Fibroblast of gingiva (primary cell): ENCODE measurements at places on chromosomes 11 and 22.

DNA sequence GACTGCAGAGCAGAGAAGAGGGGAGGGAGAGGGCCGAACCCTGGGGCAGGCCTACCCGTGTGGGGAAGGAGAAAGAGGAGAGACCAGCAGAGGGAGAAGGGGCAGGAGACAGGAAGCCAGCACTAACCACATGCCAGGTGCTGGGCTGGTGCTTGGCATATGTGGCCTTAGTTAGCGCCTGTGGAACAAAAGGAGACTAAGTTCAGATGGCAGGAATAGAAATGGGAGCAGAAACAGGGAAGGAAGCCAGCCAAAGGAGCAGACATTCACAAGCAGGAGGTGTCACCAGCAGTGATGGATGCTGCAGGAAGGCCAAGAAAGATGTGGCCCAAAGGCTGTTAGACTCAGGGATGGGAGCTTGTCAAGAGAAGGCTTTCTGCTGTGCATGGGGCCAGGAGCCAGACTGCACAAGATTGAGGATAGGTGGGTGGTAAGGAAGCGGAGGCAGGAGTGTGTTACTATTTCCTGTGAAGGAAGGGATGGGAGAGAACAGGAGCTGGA is 26.7 kb downstream of the TREH start:
- no peak for DNase-seq

GRCh38 chr11:64865286-64866172 is 12.9 kb downstream of the EHD1 start:
- DNase-seq, result peak; percentile 82

- DNase-seq, result no peak
Measured at GRCh38 chr11:93213622-93214021, 15.8 kb upstream of the SLC36A4 start.

GRCh38 chr11:11532574-11532973 is 89.2 kb downstream of the GALNT18 start:
- DNase-seq, result no peak

DNA sequence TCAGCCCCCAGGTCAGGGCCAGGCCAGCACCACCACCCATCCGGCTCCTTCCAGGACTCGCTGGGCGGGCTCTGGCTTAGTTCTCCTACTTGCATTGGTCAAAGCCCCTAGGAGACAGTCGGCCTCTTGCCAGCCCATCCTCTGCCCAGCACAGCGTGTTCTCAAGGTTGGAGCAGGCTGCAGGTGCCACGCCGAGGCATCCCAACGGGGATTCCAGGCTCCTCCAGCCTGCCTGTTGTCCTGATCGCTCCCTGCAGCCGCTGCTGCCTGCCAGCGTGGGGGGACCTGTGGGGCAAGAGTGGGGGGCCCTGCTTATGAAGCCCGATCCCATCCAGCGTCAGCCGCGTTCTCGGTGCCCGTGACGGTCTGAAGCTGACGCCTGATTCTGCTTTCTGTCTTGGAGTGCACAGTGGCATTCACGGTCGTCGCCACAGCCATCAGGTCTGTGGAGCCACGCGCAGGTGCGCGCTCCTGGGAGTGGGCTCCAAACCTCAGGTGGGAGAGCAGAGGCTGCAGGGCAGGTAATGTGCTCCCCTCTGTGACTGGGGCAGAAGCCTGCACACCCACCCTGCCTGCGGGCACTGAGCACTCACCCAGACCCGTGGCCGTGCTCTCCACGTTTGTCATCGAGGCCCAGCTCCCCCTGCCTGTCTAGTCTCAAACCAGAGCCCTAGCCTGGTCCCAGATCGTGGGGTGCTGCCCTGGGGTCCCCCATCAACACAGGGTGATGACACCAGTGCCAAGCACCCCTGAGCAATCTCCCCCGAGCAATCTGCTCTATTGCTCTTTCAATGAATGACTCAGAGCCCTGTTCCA is 991.6 kb downstream of the BRD1 start:
- DNase-seq, result no peak

DNA sequence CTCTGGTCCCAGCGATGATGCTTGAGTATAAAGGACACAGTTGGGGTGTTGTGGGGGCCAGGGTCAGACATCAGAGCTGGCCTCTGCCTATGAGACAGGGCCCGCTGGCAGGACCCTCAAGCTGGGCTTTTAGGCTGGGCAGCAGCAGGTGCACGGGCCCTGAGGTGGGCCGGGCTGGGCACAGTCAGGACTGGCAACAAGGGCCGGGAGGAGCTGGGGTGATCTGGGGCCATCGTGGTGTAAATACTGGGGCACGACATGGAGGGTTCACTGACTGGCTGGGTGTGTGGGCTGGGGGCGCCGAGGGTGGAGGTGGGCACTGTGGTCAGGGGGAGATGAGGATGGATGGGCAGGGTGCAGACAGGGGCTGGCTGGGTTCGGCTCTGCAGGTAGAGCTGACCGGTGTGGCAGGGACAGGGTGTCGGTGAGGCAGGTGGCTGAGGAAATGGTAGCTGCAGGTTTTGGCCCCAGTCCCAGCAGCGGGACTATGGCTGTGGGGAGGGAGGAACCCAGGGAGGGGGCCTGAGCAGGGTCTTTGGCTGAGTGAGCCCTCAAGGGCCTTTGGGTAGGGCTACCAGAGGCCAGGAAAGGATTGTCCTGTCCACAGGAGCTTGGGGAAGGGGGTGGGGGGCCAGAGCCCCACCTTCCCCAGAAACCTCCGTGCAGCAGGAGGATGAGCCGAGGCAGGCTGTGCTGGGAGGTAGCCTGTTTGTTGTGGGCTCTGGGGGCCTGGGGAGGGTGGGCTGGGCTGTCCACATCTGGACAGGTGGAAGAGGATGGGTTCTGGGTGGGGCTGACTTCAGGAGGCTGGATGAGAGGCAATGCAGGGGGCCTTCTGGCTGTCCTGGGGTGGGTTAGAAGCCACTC is 81.4 kb downstream of the KCNQ1 start:
- no peak for DNase-seq

GRCh38 chr11:100908746-100909145 is 220.9 kb downstream of the PGR start:
- DNase-seq, result peak; percentile 11

DNA sequence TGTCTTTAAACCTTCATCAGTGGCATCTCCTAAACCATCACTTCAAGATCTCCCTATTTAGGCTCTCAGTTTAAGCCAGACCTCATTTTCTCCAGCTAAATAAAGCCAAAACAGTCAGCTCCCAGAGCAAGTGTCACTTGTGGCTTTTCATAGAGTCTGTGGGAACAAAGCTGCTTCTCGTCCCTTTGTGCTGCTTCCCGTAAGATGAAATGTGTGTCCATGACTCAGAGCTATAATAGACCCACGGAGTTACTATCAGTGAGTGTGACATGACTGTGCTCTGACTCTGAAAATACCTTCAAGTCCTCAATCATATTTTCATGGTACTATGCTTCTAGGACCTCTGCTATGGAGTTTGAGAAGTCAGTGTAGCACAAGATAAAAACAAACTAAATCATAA is 57.3 kb upstream of the SLN start:
- no peak for DNase-seq

GRCh38 chr22:41301085-41302020 is at the start of gene ZC3H7B:
Gene ZC3H7B (plus strand): TSS chr22:41301525. CDS start chr22:41320661, 19,136 bp downstream.
- peak; percentile 71 for DNase-seq

DNA sequence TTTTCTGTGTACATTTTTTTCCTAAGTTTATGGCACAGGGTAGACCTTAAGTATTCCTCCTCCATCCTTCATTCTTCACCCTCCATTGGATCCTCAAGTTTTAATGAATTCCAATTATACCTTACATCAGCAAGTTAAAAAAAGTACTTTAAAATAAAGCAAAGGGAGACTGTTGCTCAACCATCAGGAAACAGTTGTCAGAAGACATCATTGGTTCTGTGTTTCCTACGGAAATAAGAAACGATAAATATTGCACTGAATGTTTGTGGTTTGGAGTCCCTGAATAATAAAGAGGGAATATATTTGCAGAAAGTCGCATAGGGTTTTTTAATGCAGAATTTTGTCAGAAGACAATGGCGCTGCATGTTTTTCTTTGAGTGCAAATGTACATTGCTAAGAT is 28.1 kb upstream of the LDHA start:
- DNase-seq, result no peak

GRCh38 chr11:2940921-2941821 is 12.0 kb upstream of the PHLDA2 start:
- no peak for DNase-seq

- peak; percentile 32 for DNase-seq
Measured at GRCh38 chr11:102347462-102348370, 702 bp downstream of the BIRC2 start.

DNA sequence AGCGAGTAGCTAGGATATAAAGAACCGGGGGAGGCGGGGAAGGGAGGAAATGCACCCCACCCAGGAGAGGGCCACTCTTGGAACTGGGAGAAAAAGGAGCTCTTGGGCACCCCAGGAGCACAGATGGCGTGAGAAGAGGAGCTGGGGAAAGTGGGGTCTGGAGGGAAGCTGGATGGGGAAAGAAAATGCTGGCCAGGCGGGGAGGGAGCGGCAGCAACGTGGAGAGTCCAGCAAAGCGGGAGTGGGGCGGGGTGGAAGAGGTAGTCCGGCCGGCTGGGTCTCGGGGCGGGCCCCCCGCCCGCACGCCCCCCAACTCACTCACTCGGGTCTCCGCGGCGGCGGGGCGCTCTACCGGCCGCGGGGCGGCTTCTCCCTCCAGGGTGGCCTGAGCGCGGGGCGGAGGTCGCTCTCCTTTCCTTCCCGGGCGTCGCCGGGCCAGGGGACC is 522 bp downstream of the TOB2 start:
- DNase-seq, result no peak

DNA sequence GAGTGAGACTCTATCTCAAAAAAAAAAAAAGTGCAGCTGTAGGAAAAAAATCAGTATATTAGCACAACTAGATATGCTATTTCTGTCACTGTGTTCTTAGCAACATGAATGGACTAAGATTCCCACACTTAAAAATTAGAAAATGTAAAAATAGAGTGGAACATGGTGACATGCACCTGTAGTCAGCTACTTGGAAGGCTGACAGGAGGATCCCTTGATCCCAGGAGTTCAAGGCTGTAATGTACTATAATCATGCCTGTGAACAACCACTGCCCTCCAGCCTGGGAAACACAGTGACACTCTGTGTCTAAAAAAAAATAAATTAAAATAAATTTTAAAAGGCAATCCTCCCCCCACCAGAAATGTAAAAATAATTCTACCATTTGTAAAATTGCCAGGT is 29.8 kb downstream of the PICALM start:
- DNase-seq, result no peak

- DNase-seq, result peak; percentile 56
Measured at GRCh38 chr22:45572444-45572843, 69.8 kb downstream of the FBLN1 start.

DNA sequence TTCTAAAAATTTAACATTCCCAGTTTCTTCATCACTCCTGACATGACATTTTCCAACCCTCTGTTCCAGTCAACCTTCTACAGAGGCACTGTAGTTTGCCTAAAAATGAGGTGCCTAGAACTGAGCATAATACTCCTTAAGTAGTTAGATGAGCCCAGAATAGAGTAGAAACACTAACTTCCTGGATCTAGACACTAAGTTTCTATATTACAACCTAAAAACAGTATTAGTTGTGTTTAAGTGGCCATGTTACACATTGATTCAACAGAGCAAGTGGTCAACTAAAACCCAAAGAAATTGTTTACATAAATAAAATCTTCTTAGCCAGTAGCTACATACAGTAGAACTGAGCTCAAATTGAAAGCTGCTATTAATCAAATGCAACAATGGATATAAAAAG is 1.3 kb downstream of the HPS5 start:
- DNase-seq, result no peak

DNA sequence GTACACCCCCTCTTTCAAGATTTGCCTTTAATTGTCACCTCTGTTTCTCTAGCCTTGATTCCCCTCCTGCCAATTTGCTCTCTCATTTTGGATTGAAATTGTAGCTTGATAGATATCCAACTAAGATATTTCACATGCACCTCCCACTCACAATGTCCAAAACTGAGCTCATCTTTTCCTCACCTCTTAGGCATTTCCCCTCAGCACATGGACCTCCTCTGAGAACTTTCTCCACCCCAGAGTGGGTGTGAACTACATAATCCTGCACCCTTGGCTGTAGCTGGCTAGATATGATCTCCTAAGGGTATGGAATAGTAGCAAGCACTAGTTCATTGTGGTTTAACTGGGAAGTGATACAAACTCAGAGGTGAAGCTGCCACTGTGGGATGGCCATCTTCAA is 91.5 kb upstream of the SESN3 start:
- DNase-seq, result no peak

DNA sequence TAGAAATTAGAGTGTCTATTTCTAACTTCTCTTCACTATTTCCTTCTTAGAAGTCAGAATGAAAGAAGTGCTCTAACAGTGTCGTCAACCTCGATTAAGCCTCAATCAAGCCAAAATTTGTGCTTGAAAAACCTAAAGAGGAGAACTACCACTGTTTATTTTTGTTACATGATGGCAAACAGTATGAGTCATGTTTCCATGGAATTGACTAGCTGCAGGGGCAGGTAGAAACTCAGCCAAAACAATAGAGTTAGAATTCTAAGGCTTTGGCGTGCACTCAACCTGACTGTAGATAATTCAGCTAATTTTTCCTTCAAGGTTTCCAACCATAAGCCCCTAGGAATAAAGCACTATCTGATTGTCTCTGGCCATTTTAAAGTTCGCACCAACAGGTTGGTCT is 415.9 kb downstream of the ETS1 start:
- DNase-seq, result no peak

DNA sequence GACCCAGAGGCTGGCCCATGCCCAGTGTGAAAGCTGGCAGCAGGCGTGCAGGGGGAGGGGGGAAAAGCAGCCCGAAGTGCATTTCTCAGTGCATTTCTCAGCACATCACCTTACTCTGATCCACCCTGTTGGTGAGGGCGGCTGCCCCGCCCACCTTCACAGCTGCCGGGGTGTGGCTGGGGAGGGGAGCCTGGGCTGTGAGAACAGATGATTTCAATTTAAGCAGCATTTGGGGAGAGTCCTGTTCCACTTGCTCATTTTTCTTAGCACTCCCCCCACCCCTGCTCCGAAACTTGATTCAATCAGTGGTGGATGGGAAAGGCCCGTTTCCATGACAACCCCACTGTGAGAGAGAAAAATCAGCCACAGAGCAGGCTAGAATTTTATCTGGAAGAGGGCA is 84.8 kb downstream of the SNX19 start:
- DNase-seq, result peak; percentile 58

GRCh38 chr22:38455076-38455529 is at the start of gene KCNJ4:
Gene KCNJ4 (minus strand): TSS chr22:38455199. CDS start chr22:38428132, 27,067 bp downstream.
- DNase-seq, result no peak

- DNase-seq, result no peak
Measured at GRCh38 chr11:15843309-15843872, 513.0 kb downstream of the SOX6 start.

DNA sequence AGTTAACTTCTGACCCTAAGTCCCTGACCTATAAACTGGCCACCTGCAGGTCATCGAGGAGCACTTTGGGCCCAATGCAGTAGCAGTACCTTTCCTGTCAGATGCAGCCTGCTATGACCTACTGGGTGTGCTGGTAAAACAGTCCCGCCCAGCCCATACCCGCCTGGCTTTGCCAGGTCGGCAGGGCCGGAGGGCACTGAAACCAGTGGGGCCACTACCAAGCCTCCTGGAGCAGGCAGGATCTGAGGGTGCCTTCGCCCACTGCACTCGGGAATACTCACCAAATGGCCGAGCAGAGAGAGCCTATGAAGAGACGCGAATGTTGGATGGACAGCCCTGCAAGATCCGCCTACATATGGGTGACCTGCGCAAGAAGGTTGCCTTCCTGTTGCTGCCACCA is 4.4 kb downstream of the C11orf42 start:
- no peak for DNase-seq
